Kasumi-1 (cell line): ENCODE measurements at places on chromosomes 5 and 9.
A peak's percentile ranks its signal among the peaks of the same experiment; 100 is the strongest.

DNA sequence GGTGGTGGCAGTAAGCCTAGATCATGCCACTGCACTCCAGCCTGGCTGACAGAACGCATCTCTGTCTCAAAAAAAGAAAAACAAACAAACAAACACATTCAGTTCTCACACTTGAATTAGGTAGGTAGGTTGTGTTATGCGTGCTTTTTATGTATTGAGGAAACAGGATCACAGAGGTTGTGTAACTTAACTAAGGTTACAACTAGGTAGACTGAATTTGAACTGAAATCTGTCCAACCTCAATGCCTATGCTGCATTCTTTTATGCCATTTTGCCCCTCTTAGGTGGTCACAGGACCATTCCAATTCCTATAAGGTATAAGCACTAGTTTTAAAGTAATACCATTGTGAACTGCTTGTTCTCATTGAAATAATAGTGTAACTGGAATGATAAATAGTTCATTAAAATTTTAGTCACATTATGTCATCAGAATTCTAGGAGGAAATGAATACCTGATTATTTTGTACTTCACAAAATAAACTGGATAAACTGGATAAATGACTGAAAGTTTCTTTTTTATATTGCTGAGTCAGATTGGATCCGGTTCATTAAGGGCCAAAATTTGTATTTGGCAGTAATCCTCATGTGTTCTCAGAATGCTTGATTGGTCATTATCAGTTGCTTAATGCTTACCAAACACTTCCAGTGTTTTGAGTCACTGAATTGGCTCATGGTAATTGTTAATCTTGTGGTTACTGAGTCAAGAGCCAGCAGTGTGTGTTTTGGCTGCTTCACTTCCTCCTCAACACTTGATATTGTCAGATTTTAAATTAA lies 7.1 kb downstream of the UBAP1 start:
- peak; percentile 55 for DNase-seq

- DNase-seq, result no peak
Measured at GRCh38 chr9:14298601-14299022, 15.3 kb downstream of the NFIB start.

DNA sequence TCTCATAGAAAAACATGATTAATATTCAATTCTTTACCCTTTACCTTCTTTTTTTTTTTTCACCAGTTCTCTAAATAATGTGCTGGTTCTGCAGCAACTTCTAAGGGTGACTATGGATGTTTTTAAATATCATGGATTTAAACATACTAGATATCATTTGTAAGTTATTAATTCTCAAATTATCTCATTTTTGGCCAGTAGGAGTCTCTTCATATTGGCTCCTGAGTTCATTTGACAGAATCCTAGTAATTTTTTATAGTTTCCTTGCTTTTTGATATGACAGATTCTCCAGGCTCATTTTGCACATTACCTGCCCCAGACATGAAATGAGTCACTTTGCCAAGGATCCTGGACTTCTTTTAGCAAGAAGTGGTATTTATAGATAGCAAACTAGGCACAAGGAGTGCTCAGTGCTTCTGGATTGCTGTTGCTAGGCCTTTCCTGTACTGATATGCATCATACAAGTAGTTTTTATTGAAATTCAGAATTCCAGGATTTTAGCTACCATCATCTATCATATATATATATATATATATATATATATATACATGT lies 201.3 kb upstream of the IL12B start:
- DNase-seq, result peak; percentile 11

GRCh38 chr9:17963498-17963897 lies 384.6 kb downstream of the SH3GL2 start:
- no peak for DNase-seq

DNA sequence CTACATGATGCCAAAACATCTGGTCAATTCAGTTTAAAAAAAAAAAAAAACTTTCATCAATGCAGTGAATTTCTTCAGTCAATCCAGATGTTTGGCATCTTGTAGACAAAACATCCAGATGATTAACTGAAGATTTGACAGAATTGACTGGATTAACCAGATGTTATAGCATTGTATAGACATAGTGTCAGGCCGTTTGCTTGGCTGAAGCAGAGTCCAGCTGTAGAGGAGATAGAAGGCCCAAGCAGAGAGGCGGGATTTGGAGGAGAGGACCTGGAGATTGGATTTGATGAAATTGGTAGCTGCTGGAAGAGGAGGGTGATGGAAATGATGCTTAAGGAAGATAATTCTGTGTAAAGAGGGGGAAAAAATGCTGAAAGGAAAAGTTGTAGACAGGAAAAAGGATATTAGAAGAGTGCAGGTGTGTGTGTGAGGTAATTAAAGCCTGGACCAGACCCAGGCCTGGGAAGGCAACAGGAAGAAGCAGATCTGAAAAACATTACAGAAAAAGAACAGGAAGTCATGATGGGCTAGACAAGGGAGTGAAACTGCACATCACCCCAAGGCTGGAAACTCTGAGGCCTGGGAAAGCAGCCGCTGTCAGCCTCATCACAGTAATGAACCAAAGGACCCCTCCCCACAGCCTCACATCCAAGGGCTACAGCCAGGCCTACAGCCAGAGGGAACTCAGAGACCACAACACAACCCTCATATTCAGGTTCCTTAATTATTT lies 258.3 kb downstream of the CWC27 start:
- no peak for DNase-seq

GRCh38 chr9:131240047-131240921 lies 36.0 kb downstream of the FAM78A start:
- DNase-seq, result no peak
